ENCODE measurements at places on chromosomes 5 and 9.
A peak's percentile ranks its signal among the peaks of the same experiment; 100 is the strongest.

- no peak for DNase-seq
Measured at GRCh38 chr9:75046725-75047345, 18.7 kb upstream of the CARNMT1 start.

GRCh38 chr9:129751841-129752801 lies 721 bp downstream of the PTGES start:
- DNase-seq = no peak

DNA sequence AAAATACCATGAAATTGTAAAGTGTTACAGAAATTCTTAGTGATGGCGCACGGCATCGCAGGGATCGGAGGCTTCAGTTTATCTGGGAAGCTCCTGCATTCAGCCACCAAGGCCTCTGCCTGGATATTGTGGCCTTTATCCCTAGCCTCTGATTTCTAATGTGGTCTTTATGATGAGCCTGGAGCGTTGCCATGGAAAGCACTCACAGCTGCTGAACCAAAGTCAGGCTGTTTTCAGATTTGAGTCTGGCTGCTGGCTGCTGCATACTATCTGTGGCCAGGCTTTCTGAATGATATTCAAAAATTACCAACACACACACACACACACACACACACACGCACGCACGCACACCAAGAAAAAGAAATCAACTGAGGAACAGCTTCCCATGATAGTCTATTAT lies 101.1 kb upstream of the ZNF366 start:
- DNase-seq = peak; percentile 60

- DNase-seq = no peak
Measured at GRCh38 chr9:34463098-34463900, 4.7 kb downstream of the DNAI1 start.

DNA sequence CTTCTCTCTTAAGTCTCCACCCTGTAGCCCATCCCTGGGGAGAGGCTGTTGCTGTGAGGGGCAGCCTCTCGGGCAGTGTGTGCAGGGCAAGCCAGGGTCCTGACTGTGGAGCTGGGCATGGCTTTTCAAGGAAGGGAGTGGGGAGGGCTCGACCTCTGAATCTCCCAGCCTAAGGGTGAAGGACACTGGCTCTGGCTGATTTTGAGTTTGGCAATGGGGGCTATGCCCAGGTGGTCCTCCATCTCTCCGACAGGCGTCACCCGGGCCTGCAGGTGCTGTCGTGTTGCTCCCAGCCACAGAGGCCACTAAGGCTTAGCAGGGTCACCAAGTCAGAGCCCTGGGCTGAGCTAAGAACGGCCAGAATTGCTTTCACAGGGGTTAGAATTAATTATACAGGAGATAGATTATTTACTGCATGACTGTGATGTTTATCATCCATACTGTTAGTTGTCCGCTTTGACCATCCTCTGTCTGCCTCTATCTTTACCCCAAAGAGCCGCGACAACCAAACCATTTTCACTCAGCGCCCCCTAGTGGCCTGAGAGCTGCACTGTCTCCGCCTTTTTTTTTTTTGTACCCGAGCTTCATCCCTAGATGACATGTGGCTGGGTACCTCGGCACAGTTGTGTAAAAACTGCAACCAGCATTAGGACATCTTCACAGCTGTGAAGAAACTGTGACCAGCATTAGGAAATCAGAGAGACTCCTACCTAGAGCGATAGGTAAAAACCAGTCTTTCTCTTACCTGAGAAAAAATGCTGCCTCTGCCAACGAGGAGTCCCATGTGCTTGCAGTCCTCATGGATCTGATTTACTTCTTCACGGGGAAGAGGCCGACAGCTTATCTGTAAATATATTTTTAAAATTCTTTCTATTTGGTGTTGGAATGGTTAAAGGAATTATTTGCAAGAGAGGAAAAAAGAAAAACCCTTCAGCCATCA lies 44.5 kb downstream of the AGXT2 start:
- DNase-seq = peak; percentile 41

DNA sequence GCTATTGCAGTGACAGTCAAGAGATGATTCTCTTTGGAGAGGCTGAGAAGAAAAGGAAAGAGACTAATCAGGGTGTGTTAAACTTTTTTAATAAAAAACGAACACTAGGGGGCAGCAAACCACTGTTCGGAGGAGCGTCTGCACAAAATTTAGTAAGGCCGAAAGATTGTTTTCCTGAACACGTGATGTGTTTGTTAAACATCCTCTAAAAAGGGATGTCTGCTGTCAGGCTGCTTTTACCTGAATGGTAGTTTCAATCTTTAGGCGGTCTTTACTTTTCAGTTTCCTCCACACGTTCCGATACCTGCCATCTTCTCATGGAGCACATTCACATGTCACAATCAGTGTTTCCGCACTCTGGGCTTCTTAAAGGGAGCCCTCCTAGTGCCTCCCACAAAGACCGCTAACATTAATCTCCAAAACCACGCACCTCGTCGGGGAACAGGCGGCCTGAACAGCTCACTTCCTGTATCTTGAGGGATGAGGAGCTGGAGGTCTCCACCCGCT lies 125.2 kb downstream of the GPBP1 start:
- no peak for DNase-seq

GRCh38 chr5:75603371-75603770 lies 7.9 kb upstream of the ANKDD1B start:
- no peak for DNase-seq

GRCh38 chr5:119276978-119277377 lies 78.8 kb upstream of the TNFAIP8 start:
- no peak for DNase-seq

DNA sequence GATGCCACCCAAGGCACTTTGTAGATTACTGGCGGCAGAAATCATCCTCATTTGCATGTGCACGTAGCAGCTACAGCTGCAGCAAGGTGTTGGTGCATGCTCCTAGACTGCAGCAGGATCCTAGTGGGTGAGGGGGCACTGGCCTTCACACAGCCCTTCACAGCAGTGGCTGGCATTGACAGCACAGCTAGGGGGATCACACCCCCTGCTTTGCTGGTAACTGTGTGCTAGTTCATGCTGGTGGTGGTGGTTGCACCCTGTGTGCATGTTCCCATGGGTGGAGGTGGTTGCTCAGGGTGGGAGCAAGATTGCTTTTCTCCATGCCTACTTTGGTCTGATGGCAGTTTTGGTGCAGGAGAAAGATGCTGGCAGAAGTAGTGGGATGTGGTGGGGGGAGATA lies 1695.1 kb upstream of the CDH6 start:
- DNase-seq = no peak

DNA sequence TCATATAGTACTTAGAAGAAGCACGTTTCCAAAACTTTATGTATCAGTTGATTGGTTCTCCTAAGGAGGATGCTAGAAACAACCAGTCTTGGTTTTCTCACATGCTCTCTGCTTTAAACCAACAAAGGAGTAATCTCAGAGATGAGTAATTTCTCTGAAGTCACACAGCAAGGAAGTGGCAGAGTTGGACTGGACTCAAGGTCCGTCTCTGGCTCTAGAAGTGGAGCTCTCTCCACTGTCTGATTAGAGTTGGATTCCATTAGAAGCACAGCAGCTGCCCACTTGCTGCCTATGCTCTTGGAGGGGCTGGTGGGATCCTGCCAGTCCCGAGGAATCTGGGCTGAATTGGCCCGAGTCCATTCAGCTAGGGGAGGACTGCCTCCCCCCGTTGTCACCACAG lies 21.0 kb downstream of the RALGPS1 start:
- no peak for DNase-seq

DNA sequence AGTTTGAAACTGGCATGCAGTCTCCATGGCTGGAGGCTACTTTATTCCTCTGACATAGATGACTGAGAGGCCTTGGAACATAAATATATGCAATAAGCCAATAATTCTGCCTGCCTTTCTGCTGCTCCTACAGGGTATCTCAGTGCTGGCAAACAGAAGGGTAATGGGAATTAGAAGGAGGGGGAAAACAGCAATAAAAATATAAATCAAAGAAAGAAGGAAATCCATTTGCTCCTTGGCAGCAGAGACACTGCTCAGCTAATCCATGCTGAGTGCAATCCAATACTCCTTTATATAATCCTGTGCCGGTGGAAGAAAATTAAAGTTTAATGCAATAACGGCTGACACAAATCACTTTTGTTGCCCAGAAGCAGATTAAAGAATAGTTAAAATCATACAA lies 478.9 kb downstream of the SPATA31D1 start:
- no peak for DNase-seq

GRCh38 chr5:13783726-13784125 lies 160.8 kb downstream of the DNAH5 start:
- DNase-seq = no peak

GRCh38 chr9:17810728-17811571 lies 232.1 kb downstream of the SH3GL2 start:
- peak; percentile 72 for DNase-seq

DNA sequence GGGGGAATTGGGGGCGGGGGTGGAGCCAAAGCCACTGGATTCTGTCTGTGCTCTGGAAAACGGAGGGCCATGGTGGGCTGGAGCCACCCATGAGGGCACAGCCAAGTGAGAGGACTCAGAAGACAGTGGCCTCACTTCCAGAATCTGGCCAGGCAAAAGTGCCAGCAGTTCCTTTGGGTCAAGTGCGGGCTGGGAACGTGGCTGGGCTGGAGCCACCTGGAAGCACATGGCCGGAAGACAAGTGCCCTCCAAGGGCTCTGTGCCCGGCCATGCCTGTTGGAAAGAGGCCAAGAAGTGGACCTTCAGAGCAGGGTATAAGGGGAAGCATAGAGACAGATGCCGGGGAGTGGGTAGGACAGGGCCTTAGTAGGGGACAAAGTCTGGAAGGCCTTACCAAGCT lies 11.7 kb upstream of the SH3PXD2B start:
- no peak for DNase-seq

GRCh38 chr9:101457003-101457402 lies 21.4 kb upstream of the ALDOB start:
- no peak for DNase-seq

GRCh38 chr5:119522841-119523240 lies 70.5 kb downstream of the HSD17B4 start:
- DNase-seq = no peak

GRCh38 chr9:133184971-133185370 lies 21.3 kb upstream of the GBGT1 start:
- DNase-seq = peak; percentile 51
